NCI-H345 (cell line): ENCODE measurements at places on chromosomes 3 and 15.

GRCh38 chr3:57164657-57165573, at the start of gene IL17RD:
IL17RD (minus strand) TSS chr3:57165353; CDS start chr3:57165286, 67 bp downstream.
- DNase-seq, result peak; percentile 78

DNA sequence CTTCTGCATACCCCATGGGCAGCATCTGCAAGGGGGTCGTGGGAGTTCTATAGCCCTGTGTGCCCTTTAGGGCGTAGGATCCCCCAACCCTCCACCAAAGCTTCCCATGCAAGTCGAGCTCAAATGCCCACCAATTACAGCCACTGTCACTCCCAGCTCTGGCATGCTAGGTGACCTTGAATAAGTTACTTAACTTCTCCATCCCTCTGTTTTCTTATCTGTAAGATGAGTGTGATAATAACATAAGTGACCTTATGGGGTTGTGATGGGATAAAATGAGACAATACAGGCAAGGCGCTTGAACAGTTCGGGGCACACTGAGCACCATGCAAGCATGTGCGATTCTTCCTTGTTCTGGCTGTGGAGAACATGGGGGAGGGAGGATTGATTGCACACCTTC, 74.8 kb upstream of the POMGNT2 start:
- DNase-seq, result no peak

DNA sequence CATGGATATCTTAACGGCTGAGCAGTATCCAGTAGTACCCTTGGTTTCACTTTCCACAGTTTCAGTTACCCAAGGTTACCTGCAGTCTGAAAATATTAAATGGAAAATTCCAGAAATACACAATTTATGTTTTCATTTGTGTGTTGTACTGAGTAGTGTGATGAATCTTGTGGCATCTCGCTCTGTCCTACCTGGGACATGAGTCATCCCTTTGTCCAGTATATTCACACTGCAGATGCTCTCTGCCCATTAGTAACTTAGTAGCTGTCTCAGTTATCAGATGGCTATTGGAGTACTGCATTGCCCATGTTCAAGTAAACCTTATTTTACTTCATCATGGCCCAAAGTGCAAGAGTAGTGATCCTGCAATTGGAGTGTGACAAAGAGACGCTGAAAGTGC, 26.1 kb downstream of the GASK1A start:
- no peak for DNase-seq

DNA sequence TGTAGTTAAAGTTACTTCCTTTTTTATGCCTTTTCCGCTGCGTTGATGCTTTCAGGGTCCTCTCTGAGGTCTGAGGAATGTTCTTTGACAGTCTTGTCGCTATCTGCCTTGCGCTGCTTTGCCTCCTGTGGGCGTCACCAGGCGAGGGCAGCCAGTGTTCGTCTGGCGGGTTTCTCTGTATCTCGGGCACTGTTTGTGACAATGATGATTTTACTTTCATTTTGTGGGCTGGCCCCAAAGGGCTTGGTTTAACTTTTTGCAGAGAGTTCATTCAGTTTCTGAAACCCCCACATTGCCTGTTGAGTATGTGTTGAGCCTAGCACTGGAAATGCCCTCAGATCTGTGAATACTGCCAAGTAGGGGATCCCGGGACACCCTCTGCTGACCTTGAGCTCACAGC, 24.6 kb upstream of the SACM1L start:
- DNase-seq, result no peak

- no peak for DNase-seq
These were observed 816 bp upstream of the ACAN start for GRCh38 chr15:88802250-88802990.

GRCh38 chr3:35724106-35724505, 84.8 kb downstream of the ARPP21 start:
- DNase-seq, result no peak

DNA sequence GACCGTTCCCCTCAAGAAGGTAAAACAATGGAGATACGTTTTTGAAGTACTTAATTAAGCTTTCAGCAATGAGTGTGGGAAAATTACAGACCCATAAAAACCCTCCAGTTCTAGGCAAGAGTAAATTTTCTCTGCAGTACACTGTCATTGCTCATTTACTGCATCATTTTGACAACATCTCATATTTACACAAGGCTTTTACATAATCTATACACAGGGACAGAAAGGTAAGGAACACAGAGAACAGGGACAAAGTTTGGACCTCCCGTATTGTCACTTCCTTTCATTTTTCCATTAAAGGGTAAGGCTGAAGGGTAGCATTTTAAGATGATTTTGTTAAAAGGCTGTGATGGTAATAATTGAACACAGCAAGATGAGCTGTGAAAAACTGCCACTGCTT, 7.4 kb upstream of the HGD start:
- DNase-seq, result no peak

GRCh38 chr3:149393345-149394160, 16.1 kb upstream of the TM4SF1 start:
- DNase-seq, result peak; percentile 63

- DNase-seq, result no peak
These were observed 17.9 kb downstream of the ILDR1 start for GRCh38 chr3:122004107-122004506.
